ENCODE measurements at places on chromosomes 3 and 15.

DNA sequence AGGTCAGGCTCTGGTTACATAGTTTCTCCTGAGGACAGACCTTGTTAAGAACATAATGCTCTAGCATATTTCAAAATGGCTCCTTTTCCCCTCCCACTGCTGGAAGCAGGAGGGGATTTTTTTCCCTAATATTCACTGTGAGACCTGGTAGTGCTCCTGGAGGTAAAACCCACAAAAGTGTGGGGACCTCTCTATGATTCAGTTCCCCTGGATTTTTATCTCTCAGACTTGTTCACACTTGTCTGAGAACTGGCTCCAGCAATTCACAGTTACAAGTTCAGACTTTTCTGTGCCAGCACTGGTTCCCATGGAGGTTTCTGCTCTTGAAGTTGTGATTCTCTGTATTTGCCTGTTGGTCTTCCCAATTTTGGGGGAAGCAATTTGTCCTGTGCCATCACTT, 36.3 kb upstream of the PCOLCE2 start:
- no peak for DNase-seq

- DNase-seq, result no peak
These were observed 103.5 kb downstream of the SEMA6D start for GRCh38 chr15:47820747-47821319.

- DNase-seq, result no peak
These were observed 184.7 kb downstream of the RAB11A start for GRCh38 chr15:66053991-66054390.

GRCh38 chr3:32951410-32951811, at the start of gene CCR4:
Gene CCR4 (plus strand): TSS chr3:32951644. CDS start chr3:32953423, 1,779 bp downstream.
- no peak for DNase-seq

DNA sequence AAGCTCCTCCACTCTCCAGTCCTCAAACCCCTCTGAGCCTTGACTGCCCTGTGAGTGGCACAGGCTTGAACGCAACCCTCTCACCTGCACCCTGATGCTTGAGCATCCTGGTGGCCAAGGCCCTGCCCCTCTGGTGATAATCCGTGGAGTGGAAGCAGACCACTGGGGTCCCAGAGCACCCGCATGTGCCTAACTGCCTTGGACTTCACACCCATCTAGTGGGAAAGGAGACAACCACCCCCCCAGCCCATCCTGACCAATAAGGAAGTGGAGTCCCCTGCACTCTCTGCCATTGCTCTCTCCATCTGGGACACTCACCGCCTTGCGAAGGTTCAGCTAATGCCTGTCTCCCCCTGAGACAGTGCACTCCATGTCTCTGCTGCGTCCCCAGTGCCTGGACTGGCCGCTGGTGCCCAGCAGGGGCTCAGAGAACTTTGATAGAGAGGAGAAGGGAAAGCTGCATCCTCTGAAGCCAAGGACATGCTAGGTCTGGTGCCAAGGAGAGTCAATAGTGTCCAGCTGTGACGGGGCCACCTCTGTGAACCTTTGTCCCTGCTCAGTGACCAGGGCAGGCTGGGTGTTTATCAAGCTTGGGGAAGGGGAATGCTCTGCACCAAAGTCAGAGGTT, 3.4 kb downstream of the KLF15 start:
- no peak for DNase-seq

DNA sequence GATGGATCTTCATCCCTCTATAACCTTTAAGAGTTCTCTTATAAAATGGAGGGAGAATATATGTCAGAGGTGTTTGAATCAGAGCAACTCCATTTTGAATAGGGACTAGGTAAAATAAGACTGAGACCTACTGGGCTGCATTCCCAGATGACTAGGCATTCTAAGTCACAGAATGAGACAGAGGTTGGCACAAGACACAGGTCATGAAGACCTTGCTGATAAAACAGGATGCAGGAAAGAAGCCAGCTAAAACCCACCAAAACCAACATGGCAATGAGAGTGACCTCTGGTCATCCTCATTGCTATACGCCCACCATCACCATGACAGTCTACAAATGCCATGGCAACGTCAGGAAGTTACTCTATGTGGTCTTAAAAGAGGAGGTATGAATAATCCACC, 211.0 kb downstream of the GBE1 start:
- no peak for DNase-seq

DNA sequence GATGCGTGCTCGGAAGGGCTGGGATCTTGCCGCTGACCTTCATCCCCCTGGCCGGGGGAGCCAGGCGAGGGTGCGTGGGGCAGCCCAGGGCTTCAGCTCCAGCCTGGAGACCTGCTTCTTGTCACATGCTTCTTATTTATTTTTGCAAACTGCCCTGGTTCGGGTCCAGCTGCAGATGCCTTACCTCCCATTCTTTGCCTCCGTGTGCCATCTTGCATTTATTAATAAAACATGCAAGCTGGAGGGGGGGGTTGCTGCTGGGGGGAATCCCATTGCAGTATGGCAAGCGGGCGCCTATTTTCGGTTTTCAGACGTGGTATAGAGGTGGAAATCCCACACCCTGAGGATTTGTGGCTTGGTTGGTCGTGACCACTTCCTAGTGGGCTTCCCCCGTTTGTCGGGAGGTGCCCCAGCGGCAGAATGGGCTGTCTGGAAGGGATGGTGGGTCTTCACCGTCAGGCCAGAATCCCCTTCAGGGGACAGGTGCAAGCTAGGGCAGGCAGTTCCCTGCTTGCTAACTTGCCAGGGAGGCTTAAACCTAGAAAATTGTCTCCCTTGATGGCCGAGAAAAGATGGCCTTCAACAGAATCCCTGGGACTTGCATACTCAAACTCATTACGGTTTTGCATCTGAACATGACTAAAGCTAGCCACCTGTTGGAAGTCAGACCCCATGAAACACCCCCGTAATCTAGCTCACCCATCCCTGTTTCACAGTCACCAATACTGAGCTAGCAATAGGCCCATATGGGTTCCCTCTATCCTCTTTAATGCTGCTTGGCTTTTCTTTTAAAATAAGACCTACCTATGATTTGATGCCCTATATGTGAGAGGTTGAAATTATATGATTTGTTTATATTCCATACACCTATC, 569 bp downstream of the TMEM266 start:
- no peak for DNase-seq

DNA sequence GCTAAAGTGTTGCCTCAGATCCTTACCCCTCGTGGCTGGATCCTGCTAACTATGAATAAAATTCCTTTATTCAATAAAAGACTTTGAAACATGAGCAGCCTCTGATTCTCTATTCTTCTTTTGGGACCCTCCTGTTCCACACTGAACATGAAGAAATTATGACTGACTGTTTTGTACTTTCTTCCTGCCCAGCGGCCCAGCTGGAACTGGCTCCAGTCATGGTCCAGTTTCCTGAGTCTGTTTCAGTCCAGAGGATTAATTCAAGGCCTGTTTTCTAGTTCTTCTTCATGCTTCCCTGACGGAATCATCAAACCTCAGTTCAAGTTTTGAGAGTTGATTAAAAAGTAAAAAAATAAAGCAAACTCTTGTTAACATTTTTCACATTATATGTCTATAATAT, 52.6 kb upstream of the CP start:
- DNase-seq, result no peak

DNA sequence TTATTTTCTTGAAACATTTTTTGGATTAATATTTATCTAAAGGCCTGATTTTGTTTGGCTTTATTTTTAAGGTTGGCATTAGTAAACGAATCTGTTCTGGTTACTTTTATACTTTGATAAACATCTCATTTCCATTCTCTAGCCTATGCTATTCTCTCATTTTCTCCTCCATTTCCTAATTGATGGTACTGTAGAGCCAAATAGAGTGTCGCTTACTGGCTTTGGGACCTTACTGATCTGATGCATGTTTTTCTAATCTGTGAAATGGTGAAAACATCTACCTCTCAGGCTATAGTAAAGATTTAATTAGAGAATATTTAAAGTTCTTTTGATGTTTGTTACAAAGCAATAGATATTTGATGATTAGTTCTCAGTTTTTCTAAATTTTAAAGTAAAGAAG, 1.6 kb downstream of the LNP1 start:
- DNase-seq, result no peak

DNA sequence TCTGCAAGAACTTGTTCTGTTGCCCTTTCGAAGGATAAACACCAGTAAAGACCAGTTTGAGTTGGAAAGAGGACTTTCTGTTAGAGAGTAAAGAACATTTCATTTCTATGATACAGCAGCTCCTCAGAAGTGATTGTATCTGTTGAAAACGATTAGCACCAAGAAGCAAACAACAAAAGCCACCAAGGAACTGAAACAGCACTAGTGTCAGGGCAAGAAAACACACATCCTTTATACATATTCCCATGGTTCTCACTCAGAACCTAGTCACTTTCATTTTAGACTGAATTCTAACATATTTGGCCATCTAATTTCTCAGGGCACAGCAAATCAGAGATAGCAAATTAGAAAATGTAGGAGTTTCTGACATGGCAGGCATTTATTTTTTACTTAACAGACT, 116.1 kb downstream of the ATP1B3 start:
- no peak for DNase-seq

GRCh38 chr3:106305882-106306435, 437.1 kb upstream of the CBLB start:
- DNase-seq, result no peak

GRCh38 chr15:99268431-99268830, 17.1 kb downstream of the LRRC28 start:
- no peak for DNase-seq

GRCh38 chr15:40857601-40858341, 13.9 kb downstream of the SPINT1 start:
- DNase-seq, result peak; percentile 22

DNA sequence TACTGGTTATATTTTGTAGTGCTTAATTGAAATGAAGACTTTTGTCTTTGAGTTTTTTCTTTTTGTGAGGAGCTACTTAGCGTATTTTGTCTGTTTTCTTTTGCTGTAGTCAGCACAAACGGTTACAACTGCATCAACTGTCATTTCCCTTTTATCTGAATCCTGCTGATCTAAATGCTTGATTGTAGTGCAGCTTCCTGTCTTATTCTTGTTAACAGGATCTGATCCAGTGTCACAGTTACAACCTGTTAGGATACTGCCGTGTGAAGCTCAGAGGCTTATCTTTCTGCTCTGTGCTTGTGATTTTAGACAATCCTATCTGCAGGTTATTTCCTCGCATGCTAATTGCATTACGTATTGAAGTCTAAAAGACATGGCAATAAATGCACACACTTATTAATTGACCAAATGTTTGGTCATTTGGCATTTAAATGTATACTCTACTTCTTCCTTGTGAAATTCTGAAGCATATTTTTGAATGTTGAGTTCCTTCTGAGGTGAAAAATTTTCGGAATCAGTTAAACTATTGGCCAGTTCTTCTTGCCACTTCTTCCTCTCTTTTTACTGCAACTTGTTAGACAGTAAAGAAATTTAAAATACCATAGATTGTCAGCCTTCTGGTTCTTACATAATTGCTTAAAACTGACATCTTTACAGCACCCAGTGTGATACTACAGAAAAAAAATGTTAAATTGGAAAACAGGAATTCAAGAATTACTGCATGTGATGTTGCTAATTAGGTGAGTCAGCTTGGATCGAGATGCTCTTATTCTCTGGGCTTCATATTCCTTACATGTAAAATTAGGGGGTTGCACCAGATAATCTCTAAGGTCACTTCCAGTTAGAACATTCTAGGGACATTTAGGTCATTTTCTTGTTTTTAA, 168.2 kb downstream of the MBNL1 start:
- no peak for DNase-seq

DNA sequence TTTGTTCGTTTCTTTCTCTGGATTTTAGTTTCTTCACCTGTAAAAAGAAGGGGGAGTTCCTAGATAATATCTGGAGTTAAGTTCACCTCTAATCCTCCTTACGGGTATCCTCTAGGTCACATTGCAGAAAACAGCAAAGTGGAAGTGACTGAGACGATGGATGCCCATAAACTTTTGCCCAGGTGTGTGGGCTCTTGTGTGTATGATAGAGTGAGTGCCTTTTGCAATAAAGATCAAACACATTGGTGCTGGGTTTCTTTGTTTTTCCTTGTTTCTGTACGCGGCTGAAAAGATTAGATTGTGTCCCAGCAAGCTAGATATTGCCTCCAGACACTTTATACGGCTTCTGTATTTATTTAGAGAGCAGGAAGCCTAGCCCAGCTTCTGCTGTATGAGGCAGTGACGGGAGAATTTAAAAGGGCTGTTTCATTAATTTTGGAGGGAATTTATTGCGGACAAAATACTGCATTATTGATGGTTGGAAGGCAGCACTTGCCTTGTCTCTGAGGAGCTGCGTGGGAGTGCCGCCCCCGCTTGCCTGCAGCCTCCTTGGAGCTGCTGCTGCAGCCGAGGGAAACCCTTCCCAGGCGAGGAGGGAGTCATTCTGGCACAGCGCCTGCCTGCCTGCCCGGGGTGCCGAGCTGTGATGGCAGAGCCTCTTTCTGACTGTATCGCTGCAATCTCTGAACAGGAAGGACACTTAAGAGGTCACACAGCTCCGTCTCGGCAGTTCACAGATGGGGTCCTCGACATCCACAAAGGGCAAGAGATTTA, 38.5 kb downstream of the PYDC2 start:
- DNase-seq, result no peak

DNA sequence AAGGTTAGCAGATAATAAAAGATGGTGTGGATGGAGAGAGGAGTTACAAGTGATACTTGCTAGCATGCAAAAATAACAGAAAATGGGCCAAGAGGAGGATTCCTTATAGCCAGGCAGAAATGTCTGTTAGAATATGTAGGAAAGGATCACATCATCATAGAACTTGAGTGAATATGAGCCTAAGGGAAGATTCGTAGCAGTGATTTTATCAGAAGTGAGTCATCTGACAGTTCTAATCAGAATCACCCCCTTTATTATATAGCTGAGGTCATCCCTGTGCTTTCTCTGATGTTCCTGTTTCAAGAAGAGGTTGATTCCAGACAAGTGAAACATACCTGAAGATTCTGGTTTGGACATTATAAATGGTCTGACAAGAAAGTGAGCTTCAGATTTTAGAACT, 22.9 kb downstream of the EXOG start:
- DNase-seq, result no peak

DNA sequence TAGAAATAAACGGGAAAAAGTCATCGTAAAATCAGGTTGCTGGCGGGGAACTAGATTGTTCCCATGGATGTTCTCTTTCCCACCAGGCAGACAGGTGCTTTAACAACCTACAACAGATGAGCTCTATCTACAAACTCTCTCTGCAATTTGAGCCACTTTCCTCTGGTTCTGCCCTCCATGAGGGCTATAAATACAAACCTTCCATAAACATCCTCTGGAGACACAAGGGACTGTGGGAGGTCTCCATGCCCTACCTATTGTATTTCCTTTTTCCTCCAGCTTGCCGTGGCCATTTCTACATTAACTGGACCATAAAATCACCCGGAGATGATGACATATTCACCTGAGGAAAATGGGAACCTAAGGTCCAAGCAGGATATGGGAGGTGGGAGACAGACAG, 151.1 kb downstream of the GABRB3 start:
- DNase-seq, result no peak

DNA sequence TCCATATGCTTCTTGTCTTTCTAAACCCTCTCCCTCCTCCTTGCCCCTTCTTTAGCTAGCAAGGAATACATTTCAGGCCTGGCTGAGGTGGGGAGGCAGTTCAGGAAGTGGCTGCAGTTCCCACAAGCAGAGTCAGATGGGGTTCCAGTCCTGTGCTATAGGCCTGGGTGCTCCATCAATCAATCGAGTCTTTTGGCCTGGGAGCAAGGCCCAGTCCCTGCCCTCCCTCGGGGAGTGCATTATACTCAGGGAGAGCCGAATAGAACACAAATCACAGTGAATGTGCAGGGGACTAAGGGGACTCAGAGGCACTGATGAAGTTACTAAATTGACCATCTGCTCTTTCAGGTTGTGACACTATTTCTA, 58.0 kb upstream of the HERC1 start:
- DNase-seq, result no peak

Measured in SW 1271 (cell line).